ENCODE measurements at places on chromosomes 2 and 18.

GRCh38 chr2:113407446-113408099 is 29.9 kb upstream of the ZNG1B start:
- DNase-seq = no peak

GRCh38 chr2:85154048-85154753 is 21.0 kb downstream of the TCF7L1 start:
- no peak for DNase-seq

DNA sequence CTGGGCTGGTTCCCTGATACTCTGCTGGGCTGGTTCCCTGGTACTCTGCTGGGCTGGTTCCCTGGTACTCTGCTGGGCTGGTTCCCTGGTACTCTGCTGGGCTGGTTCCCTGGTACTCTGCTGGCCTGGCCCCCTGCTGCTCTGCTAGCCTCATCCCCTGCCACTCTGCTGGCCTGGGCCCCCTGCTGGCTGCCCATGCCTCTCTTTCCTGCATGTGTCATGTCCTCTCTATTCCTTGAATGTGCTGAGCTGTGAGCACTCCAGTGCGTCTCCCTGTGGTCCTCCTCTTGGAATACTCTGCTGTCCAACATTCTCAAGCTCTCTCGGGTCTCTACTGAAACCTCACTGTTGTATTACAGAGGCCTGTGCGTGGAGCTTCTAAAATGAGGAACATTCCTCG is 216.3 kb downstream of the RNF144A start:
- no peak for DNase-seq

DNA sequence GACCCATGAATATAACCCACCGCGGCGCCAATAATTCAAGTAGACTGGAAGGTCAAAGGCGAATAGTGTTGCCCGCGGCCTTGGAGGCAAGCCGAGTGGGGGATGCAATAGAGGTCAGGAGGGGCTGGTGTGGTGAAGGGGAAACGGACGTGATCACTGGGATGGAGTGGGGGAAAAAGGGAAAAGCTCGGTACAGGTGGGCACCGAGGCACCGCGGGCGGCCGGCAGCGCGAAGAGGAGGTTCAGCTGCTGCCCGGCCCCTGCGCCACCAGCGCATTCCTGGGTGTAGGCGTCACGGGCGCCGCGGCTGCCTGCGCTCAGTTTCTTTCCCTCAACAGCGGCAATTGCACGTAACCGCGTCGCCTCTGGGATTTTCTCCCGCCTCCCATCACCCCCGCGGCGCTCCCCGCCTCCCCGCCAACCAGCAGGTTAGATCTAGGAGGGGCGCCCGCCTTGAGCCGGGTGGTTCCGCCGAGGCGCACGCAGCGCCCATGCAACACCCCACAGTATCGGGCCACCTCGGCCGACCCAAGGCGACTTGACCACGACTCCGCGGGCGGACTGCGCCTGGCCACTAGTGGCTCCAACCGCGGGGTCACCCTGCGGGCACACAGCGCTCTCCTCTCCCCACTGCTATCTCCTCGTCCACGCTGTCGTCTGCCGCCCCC is 1.5 kb downstream of the RND3 start:
- DNase-seq = peak; percentile 26

DNA sequence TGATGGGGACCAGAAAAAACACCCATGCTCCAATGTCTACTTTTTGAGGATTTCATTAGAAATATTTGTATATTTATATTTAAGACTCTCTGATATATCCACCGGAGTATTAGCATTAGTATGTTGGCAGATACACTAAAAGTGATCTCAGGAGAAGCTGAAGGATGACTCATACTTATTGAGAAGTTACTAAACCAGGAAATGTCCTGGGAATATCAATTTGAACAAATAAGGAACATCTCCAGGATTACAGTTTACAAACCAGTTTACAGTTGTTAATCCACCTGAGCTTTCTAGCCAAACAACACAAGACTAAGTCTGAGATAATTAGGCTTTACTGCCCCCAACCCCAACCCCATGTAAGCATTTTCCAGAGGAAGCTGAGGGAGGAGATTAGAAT is 16.1 kb upstream of the DPP4 start:
- DNase-seq = no peak

GRCh38 chr18:24546307-24546706 is 85.9 kb downstream of the HRH4 start:
- no peak for DNase-seq

GRCh38 chr2:241540771-241541561 is 17.6 kb upstream of the BOK start:
- no peak for DNase-seq

DNA sequence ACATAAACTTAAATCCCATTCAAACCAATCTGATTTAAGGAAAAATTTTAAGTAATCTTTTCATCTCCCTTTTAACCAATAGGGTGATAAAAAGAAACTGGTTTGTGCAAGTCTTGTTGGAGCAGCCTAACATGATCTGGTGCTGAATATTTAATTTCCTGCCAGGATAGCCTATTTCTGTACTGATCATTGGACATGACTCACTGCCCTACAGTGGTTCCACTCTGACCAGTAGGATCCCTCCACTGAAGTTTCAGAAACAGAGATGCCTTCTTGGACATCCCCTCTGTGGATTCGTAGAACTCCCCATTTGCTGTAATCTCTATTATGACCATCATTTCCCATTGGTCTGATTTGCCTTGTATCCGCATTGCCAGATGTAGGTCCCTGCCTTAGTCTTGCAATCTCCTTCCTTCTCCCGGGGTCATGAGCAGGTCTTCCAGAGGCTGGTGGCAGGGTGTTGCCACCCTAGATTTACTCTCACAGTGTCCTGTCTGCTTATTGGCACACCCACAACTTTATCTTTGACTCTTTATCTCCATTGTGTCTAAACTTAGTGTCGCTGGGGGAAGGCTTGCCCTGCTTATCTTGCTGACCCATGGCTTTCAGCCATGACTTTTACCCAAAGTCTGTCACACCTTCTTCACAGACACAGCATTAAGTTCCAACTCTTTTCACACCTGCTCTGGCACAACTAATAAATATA is 12.3 kb upstream of the SETBP1 start:
- DNase-seq = no peak

DNA sequence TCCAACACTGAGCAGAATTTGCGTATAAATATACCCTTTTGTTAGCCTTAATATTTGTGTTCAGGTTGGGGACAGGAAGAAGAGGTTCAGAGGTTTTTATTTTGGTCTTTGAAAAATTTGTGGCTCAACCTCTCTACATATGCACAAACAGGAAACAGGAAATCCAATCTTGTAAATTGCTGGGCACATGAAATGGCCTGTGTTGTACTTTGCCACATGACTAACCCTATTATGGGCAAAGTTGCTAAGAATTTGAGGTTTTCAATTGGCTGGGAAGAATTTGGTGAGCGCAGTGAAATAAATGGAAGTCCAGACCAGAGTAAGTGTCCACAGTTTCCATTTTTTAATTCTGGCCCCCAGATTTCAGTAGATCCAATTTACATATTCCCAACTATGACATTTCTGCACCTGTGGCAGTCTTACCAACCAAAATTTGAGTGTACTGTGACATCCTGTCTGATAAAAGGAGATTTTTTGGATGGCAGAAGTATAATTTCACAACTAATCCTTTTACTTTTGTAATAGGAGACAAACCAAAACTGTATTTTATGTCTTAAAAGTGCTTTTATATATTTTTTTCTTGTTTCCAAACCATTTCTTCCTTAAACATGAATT is 63.6 kb downstream of the COX7A2L start:
- DNase-seq = no peak

DNA sequence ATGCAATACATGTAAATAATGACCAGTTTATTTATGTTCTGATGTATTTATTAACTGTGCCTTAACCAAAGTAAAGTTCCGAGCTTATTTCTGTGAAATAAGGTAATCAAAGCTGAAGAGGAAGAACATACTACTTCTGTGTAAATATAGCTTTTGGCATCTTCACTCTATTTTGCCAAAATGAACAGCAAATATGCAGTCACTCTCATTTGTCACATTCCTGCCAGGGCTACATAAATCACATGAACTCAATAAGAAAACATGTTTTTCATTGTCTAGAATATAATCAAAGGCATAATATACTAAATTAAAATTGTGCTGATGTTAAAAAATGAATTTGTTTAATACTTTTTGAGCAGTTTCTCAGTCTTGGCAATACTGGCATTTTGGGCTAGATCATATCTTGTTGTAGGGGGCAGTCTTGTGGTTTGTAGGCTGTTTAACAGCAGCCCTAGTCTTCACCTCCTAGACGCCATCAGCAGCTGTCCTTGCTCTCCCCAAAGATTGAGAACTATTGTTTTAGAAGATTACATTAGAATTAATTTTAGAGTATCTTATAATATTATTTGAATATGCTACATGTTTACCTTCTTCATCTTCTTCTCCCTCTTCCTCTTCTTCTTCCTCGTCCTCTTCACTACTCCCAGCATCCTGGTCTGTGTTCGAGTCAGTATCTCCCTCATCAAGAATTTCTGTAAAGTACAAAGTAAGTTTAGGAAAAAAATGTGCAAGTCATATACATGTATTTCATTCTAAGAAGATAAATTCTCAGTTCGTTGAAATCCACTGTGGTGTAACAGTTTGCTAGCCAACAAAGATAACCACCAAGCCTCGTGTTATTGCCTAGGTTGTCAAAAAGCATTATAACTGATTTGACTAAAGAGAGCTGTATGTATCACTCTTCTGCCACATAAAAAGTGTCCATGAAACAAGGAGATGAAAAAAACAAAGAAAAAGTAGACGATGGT is 41.5 kb downstream of the CWC22 start:
- DNase-seq = no peak

- no peak for DNase-seq
These were observed 45.2 kb upstream of the TTR start for GRCh38 chr18:31546476-31546875.

- DNase-seq = no peak
These were observed 43.6 kb downstream of the NOL10 start for GRCh38 chr2:10646153-10646552.

DNA sequence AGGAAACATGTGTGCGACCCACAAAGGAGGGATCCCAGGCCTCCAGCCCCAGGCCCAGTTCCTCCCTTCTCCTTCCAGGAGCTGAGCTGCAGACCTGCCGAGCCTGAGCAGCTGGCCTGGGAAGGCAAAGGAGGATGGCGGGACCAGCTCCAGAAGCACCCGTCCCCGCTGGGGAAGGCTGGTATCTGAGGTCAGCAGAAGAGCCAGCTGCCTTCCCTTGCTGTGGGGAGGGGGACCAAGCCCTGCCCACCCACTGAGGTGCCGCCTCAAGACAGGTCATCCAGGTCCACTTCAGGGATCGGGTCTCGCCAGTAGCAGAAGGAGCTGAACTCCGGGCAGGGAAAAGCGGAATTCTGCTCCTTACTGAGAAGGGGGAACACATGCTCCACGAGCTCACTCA is 73.2 kb downstream of the EMILIN2 start:
- no peak for DNase-seq

DNA sequence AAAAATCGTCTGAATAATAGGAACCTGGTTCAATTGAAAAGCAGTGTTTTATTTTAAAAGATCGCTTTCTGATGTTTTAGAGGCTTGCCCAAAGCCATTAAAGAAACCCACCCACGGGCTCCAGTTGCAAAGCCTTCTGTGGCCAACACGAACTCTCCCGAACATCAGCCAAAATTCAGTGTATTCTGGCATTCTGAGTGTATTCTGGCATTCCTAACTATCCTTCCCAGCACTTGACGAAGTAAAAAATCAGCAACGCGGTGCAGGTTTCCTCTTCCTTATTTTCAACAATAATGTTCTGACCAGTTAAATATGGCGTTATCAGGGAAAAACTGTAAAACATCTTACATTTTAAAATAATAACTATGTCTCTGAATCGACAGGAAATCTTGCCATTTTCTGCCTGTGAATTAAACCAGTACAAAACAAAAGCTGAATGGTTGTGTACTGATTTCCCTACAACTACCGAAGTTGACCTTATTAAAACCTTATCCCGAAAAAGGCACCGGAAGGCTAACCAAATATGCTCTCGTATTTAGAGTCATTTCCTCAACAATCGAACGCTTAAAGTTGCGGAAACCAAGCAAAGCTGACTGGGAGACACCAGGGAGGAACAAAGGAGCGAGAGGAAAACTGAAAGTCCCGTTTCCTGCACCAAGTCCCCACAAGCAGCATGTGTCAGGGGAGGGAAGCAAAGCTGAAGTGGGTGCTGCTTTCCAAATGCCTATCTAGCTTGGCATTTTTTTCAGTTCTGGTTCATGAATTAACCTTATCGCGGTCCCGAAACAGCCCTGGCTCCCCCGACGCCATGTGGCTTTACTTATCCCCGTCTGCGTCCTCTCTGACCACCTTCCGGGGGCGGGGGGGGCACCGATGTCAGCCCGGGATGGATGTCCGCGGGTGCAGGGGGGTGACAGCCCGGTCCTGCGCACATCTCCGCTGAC is 44.3 kb downstream of the ZNF516 start:
- DNase-seq = no peak

- no peak for DNase-seq
These were observed 164.4 kb downstream of the TNS1 start for GRCh38 chr2:217838409-217838831.

GRCh38 chr2:231181860-231182512 is 16.4 kb upstream of the ARMC9 start:
- DNase-seq = no peak

- no peak for DNase-seq
These were observed 2.1 kb downstream of the DHRS9 start for GRCh38 chr2:169071455-169071854.

DNA sequence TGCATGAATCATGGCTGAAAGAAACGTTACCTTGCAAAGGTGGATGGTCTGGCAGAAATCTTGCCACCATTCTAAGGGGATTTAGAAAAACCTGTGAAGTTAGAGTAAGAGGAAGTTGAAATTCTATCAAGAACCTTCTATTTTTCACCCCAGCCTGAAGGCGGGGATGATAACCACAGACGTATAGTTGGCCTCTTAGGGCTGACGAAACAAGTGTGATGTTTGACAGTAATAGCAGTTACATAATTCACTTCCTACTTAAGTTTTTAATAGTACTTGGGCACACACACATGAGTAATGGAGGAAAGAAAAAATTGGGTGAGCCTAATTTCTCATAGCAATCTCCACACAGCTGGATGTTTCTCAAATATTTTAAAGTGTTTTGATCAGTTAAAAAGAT is 336.6 kb upstream of the SALL3 start:
- DNase-seq = no peak

DNA sequence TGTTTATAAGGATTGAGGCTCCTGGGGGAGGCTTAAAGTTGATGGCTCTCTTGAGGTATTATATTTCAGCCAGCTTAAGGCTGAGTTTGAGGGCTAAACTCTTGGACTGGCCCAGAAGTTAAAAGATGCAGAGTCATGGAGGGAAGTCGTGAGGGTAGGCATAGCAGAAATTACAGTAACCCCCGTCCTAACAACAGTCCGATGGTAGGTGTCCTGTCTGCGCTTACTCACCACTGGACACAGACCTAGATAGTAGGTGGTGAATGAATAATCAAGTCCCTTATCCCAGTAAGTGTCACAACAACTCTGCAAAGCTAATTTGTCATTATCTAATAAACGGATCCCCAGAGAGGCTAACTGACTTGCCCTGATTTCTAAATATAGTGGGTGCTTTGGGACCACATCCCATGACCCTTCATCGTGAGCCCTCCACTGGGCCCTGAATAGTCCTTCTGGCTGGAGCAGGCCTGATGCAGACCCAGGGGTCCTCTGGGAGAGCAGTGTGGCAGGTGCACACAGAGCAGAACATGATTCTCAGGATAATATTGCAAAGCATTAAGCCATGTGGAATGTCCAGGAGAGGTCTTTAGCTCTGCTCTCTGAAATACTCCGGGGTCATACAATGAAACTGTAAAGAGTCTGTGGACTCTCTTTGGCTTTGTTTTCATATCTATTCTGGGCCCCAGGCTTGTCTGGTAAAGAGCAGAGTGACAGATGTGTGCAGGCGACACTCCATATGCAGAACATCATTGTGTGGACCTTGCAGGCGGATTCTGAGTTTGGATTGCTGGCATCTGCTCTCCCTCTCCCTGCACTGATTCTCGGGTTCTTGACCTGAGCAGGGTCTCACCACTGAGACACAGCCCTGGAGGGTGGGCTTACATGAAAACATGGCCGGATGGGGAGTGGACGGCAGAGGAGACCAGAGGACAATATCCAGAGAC is 98.1 kb downstream of the RNF144A start:
- no peak for DNase-seq
